Activated CD8-positive, alpha-beta memory T cell treated with anti-CD3 and anti-CD28 coated beads for 4 hours (primary cell): ENCODE measurements at places on chromosomes 2 and 18.

- peak; percentile 7 for DNase-seq
These were observed 77.3 kb upstream of the UPP2 start for GRCh38 chr2:158024288-158024898.

DNA sequence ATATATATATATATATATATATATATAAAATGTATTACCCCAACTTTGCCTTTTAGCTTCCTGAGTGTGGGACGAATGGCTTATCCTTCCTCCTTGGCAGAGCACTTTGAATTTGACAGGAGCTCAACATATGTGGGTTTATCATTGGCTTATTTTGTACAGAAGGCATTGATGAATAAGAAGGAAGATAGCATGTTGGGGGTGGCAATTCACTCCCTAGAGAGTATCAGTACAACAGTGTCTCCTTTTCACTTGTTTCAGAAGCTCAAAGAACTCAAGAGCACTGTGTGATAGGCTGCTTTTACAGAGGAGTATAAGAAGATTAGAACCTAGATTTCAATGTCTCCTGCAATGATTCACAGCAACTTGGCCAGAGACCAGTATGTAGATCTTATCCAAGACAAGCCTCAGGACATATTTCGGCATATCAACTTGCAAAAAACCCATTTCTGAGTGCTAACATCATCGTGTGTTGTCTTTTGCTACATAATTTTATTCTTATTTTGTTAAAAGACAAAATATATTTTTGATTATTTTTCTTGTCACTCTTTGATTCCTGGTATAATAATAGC lies 345.8 kb downstream of the SOCS6 start:
- DNase-seq, result no peak

- no peak for DNase-seq
These were observed 178.8 kb downstream of the RPRM start for GRCh38 chr2:153299809-153300208.

DNA sequence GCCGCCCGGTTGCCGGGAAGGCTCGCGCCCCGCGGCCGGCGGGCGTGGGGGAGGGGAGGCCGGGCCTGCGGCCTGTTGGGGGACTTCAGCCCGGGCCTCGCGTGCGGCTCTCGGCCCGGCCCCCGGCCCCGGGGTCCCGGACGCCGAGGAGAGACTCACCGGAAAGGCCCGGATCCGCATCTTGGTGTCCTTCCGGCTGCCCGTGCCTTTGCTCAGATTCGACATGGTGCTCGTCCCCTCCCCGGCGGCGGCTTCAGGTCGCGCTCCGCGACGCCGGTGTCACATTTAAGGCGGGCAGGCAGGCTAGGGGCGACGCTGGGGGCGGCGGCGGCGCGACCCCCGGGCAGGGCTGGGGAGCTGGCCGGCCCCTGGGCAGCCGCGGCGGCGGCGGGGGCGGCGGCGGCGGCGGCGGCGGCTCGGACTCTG lies 365 bp downstream of the CUL3 start:
- peak; percentile 14 for DNase-seq

DNA sequence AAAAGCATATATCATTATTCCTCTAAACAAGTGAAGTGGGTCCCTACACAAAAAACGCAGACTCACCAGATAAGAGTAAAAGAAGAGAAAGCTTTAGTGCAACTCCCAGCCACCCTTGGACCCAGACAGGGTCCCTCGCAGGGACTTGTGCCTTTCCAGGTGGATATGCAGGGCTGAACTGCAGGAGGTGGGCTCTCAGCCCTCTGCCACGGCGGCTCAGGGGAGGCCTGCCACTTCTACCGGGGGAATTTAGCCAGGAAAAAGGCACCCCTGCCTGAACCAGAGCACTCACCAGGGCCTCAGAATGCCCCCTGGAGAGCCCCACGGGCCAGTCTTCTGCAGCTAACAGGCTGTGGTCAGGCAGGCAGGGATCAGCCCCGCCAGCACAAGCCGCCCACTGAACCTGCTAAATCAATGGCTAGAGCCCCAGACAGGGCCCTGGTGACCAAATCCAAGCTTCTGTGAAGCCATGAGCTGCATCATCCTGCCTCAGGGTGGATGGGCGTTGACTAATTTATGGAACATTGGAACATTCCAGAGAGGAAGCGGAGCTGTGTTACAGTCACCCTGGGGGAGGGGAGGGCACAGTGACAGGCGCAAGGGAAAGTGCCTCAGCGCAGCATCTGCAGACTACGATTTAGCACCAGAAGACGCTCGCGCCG lies 209.3 kb downstream of the EIPR1 start:
- no peak for DNase-seq

- DNase-seq, result no peak
These were observed 128.6 kb downstream of the MSTN start for GRCh38 chr2:189933911-189934399.

GRCh38 chr2:148876595-148877402 lies 1.8 kb downstream of the KIF5C start:
- DNase-seq, result no peak

DNA sequence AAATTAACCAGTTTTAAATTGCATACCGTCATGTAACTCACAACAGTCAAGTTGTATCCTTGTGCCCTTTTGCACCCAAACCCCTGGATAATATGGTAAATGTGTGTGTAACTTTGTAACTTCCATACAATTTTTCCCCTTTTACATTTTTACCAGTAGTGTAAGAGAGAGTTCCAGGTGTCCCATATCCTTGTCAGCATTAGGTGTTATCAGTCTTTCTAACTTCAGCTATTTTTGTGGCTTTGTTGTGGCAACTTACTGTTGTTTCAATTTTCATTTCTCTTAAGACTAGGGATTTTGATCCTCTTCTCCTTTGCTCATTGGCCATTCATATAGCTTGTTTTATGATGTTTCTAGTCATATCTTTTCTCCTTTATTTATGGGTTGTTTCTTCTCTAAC lies 94.6 kb downstream of the LCLAT1 start:
- no peak for DNase-seq

DNA sequence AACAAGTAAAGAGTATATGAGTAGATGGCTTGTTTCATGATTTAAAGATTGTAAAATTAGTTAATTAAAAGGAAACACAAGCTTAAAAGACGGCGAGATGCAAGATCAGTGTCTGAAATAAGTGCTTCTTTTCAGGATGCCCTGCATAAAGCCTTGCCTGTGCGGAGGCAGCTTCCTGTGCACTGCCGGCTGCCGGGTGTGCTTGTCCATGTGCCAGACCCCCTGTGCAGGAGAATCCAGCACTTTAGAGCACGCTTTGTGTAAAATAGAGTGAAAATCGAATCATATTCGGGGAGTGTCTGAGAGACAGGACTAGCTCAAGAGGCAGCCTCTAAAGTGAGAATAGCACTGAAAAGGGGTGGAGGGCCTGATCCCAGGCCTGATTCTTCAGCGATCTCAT lies 154.7 kb downstream of the CHST9 start:
- DNase-seq, result no peak

DNA sequence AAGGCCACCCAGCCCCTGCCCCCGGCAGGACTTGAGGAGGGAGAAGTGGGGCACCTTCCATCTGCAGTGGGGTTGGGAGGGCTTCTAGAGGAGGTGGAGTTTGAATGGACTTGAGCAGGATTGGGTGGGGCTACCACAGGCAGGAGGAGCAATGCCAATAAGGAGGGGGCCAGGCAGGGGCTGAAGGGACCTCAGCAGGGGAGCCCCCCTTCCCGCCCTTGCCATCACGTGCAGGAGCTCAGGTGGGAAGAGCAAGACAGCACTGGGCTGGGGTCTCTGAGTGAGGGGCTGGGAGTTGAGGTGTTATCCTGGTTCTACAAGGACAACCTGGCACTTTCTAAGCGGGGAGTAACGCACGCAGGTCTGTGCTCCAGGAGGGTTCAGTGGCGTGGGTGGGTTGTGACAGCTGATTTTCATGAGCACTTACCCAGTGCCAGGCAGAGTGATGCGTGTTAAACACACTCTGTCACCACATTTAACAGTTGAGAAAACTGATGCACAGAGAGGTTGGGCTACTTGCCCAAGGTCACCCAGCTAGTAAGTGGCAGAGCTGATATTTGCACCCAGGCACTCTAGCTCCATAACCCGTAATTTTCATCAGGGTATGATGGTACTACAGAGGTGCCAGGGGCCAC lies 4.8 kb downstream of the CHRND start:
- no peak for DNase-seq

DNA sequence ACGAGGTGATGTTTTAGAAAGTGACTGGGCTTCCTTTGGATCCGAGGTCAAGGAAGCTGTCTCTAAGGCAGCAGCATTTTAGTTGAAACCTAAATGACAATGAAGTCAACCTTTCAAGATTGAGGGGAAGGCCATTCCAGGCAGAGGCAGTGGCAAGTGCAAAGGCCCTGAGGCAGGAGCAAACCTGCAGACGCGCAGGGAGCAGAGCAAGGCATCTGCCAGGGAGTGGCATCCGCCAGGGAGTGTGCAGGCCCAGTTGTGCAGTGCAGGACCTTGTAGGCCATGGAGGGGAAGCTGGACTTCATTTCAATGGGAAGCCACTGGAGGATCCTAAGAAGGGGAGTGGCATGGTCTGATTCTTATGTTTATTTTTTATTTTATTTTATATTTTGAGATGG lies 154.7 kb upstream of the SIX3 start:
- DNase-seq, result no peak

- DNase-seq, result no peak
These were observed 3.8 kb downstream of the LIPG start for GRCh38 chr18:49565612-49566011.

- DNase-seq, result no peak
These were observed 2.3 kb upstream of the ONECUT2 start for GRCh38 chr18:57432751-57433400.

- DNase-seq, result no peak
These were observed 345.7 kb downstream of the CYP26B1 start for GRCh38 chr2:71801969-71802368.
